Stomach (tissue), 19 donors: ENCODE measurements at places on chromosomes 1 and 21. TPM values are rescaled to one million over a fixed set of nuclear protein-coding genes. Genes with fewer than 3 reads are reported as not detected.

DNA sequence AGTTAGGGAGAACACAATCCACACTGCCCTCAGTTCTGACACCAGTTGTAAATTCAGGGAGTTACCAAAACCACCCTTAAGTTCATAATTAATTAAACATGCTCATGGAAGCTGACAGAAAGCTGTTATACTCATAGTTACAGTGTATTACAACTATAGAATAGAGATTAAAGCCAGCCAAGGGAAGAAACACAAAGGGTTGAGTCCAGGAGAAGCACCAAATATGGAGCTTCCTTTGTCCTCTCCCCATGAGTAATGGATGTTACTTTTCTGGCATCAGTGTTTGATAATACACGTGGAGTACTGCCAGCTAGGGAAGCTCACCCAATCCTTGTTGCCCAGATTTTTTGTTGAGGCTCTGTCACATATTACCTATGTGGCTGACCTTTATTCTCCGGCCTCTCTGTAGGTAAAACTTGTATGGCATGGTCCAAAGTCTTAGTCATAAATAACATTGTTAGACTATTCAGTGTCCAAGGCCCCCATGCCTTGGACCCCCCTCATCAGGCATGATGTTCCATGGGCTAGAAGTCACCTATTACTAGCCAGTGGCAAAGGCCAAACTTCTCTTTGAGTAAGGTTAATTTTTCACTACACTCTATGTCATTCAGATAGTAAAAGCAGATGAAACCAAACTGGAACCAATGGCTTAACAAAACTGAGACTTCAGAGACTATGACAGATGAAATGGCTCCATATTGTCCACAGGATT lies 175.7 kb downstream of the GPR52 start:
- no peak overlapping the region for H3K4me3 ChIP-seq
- H3K4me1 ChIP-seq = no peaks in the 10 kb centered on the region
- no peak overlapping the region for H3K27ac ChIP-seq
- no peaks in the 10 kb centered on the region for H3K36me3 ChIP-seq
- H3K27me3 ChIP-seq = no peaks in the 10 kb centered on the region

DNA sequence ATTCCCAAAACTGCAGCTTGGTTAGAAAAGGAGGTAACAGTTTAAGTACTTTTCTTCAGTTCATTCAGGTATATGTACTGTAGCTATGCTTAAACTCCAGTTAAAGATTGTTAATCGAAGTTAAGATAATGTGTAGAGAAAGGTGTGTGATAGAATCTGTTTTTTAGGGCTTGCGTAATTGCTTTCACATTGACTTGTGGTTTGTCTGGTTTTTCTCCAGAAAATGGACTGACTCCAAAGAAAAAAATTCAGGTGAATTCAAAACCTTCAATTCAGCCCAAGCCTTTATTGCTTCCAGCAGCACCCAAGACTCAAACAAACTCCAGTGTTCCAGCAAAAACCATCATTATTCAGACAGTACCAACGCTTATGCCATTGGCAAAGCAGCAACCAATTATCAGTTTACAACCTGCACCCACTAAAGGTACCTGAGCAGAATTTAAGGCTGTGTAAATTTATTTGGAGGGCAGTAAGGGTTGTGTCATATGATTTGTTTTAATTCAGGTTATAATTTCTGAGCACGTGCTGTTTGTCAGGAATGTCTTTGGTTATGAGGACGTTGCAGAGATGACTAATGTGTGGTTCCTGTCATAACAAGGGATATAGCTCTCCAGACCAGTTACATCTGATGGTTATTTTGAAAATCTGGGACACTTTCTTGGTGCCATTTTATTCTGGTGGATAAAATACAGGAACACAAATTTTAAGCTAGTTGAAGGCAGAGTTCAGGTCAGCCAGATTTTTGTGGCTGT lies 26.0 kb downstream of the ATF6 start:
- no peak for DNase-seq
- H3K36me3 ChIP-seq = peaks cover 83% of the 10 kb centered on the region
- H3K4me1 ChIP-seq = peaks cover 4% of the 10 kb centered on the region
- no peak overlapping the region for H3K27ac ChIP-seq

DNA sequence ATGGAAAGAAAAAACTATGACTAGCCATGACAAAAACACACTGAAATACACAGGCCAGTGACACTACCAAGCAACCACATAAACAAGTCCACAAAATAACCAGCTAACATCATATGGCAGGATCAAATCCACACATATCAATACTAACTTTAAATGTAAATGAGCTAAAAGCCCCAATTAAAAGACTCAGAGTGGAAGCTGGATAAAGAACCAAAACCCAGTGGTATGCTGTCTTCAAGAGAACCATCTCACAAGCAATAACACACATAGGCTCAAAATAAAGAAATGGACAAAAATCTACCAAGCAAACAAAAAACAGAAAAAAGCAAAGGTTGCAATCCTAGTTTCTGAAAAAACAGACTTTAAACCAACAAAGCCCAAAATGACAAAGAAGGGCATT lies 476.2 kb upstream of the BEND5 start:
- no peaks in the 10 kb centered on the region for H3K27me3 ChIP-seq
- H3K4me3 ChIP-seq = no peak overlapping the region
- H3K36me3 ChIP-seq = no peaks in the 10 kb centered on the region
- DNase-seq = no peak
- H3K27ac ChIP-seq = no peak overlapping the region
- no peaks in the 10 kb centered on the region for H3K4me1 ChIP-seq

DNA sequence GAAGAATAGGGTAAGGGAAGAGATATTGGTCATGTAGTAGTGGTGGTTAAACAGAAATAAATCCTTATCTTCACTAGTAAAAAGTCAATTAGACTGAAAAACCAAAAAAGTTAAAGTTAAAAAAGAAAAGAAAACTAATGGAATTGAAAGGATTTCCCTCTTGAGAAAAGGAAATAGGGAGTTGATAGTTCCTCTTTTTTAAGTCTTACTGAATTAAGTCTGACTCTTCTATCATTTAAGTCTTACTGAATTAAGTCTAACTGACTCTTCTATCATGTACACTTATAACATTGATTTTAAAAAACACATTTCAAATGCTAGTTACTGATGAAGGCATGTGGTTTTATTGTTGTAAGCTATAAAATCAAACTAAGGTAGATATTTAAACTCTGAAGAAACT lies 49.5 kb upstream of the TENT5C start:
- H3K27me3 ChIP-seq = no peaks in the 10 kb centered on the region
- no peak for DNase-seq
- no peaks in the 10 kb centered on the region for H3K4me1 ChIP-seq
- no peaks in the 10 kb centered on the region for H3K36me3 ChIP-seq

DNA sequence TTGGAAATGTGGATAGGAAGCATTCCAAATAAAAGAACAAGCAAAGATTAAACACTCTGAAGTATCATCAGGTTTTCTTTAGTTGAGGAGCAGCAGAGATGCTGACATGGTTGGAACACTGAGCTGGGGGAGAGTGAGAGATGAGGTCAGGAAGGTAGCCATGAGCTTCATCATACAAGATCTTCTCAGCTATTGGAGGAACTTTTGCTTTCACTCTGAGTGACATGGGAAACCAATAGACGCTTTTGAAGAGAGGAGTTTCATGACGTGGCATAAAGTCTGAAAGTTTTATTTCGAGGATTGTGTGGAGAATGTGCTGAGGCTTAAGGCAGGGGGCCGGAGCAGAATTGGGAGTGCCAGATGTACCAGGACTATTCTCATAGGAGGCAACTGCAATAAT lies 616.2 kb upstream of the CAMK1G start:
- H3K36me3 ChIP-seq = no peaks in the 10 kb centered on the region
- no peaks in the 10 kb centered on the region for H3K4me1 ChIP-seq
- H3K27ac ChIP-seq = no peak overlapping the region
- H3K27me3 ChIP-seq = no peaks in the 10 kb centered on the region
- no peak for DNase-seq
- no peak overlapping the region for H3K4me3 ChIP-seq

DNA sequence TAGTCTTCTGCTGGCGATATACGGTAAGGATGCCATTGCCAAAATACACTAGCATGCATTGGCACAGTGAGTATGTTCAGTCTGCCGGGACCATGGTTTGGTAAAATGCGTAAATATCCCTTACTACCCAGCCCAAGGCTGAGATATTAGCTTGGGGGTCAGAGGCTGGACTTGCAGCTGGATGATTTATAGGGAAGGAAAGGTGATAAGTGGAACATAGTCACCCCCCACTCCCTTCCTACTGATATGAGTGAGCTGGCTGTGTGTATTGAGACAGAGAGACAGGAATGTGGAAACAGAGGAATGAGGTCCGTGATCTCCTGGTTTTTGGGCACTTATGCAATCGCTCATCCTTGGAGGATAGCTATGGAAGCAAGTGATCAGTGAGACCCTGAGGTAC lies 642.8 kb downstream of the KCNT2 start:
- H3K27ac ChIP-seq = no peak overlapping the region
- DNase-seq = no peak
- no peaks in the 10 kb centered on the region for H3K36me3 ChIP-seq
- no peaks in the 10 kb centered on the region for H3K27me3 ChIP-seq

DNA sequence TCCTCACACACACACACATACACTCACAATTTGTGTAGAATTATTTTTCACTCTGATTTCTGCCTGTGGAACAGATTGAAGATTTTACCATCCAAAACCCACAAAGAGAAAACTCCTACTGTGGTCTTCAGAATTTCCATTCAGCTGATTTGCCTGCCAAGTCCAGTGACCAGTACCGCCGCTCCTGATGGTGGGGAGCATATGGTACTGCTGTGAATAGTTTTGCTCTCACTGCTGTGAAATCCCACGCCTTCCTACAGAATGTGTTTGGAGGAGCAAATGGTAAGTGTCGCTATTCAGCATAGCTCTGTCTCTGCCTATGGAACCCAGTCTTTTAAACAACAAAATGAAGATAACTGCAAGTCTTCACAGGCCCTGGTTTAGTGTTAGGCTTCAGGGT lies 629.5 kb downstream of the LMO4 start:
- peaks cover 8% of the 10 kb centered on the region for H3K4me1 ChIP-seq
- H3K36me3 ChIP-seq = no peaks in the 10 kb centered on the region
- DNase-seq = no peak
- H3K27ac ChIP-seq = no peak overlapping the region

DNA sequence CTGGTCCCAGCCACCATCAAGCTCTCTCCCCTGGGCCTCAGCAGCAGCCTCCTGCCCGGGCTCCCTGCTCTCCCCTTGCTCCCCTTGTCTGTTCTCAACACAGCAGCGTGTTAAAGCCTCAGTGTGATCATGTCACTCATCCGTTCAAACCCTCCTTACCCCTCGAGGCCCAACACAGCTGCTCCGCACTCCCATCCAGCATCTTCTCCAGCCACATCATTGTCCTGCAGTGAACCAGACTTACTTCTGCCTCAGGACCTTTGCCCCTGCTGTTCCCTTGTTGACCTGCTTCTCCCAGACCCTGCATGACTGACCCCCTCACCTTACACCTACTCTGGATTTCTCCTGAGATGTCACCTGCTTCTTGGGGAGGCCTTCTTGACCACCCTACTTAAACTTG lies 13.3 kb downstream of the CDK18 start:
- no peak overlapping the region for H3K27ac ChIP-seq
- peaks cover 12% of the 10 kb centered on the region for H3K4me1 ChIP-seq
- H3K4me3 ChIP-seq = no peak overlapping the region
- no peaks in the 10 kb centered on the region for H3K27me3 ChIP-seq
- H3K36me3 ChIP-seq = no peaks in the 10 kb centered on the region

DNA sequence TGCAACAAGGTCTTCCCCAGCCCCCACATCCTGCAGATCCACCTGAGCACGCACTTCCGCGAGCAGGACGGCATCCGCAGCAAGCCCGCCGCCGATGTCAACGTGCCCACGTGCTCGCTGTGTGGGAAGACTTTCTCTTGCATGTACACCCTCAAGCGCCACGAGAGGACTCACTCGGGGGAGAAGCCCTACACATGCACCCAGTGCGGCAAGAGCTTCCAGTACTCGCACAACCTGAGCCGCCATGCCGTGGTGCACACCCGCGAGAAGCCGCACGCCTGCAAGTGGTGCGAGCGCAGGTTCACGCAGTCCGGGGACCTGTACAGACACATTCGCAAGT lies 3.8 kb downstream of the ZBTB18 start:
- peaks cover 19% of the 10 kb centered on the region for H3K4me1 ChIP-seq
- H3K27ac ChIP-seq = no peak overlapping the region
- no peak overlapping the region for H3K4me3 ChIP-seq
- H3K27me3 ChIP-seq = no peaks in the 10 kb centered on the region

DNA sequence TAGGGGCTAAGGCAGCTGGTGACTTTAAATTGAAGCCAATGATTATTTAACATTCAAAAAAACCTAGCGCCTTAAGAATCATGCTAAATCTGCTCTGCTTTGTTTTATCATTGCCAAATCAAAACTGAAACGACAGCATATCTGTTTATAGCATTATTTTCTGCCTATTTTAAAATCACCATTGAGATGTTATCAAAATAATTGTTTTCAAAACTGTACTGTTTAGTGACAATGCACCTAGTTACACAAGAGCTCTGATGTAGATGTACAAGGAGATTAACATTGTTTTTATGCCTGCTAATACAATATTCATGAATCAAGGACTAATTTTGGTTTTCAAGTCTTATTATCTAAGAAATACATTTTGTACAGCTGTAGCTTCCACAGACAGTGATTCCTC lies 1521.3 kb downstream of the AMY1C start:
- no peaks in the 10 kb centered on the region for H3K4me1 ChIP-seq
- H3K27ac ChIP-seq = no peak overlapping the region
- H3K36me3 ChIP-seq = no peaks in the 10 kb centered on the region
- no peak overlapping the region for H3K4me3 ChIP-seq

DNA sequence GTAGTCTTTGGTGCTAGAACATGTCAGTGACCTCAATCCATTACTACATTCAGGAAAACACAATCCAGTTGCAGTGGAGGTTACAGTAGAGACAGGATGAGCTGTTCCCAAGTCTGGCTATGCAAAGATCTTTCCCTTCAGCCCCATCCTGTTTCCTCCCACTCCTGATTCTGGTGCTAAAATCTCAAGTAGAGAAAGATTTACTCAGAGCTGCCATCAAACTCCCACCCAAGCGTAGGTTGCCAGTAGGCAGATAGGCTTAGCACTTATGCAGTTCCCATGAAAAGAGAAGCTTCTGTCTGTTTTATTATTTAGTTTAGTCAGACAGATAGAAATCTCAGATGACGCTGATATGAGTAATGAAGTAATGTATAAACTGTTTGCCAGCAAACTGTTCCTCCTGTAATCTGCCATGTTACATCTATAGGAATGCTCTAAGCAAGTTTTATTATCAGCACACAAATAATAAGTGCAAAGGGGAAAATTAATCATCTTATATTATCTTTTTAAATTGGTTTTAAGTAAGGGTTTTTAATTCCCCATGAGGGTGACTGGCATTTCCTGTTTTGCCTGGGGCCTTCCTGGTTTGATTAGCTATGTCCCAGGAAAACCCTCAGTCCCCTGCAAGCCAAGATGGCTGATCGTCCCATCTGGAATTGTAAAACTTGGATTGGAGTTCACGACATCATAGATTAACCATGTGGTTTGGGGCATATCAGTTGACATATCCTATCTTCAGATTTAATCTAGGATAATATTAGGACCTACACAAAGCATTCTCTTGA lies 188.3 kb upstream of the PALMD start:
- no peak overlapping the region for H3K4me3 ChIP-seq
- no peaks in the 10 kb centered on the region for H3K27me3 ChIP-seq
- no peak for DNase-seq
- H3K27ac ChIP-seq = no peak overlapping the region
- H3K4me1 ChIP-seq = no peaks in the 10 kb centered on the region

Gene C8B
- not detected for total RNA-seq

Gene LCE2C
- total RNA-seq = not detected

Gene NME7
- total RNA-seq = 21.7 TPM

Gene TCHHL1
- total RNA-seq = not detected

Gene SH2D1B
- not detected for total RNA-seq

Gene BRDT
- not detected for total RNA-seq

Gene PTPRF
- 101 TPM for total RNA-seq

Gene SPATA45
- total RNA-seq = not detected
